ENCODE measurements at places on chromosomes 3 and 15.

DNA sequence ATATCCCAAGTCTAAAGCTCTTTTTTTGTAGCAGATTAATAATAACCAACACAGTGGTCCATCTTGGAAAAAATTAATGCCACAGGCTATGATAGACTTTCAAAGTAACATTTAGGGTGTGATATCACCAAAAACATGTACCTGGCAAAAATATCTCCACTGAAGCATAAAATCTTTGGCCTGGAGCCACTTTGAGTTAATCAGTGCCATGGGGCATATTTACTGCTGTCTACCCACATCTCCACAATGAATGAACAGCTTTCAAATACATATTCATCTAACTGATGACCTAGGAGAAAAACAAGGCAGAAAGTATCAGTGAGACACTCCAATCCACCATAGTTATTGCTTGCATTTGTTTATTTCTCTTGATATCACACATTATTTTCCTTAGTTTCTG lies 296.0 kb upstream of the MDFIC2 start:
- no peak for DNase-seq

DNA sequence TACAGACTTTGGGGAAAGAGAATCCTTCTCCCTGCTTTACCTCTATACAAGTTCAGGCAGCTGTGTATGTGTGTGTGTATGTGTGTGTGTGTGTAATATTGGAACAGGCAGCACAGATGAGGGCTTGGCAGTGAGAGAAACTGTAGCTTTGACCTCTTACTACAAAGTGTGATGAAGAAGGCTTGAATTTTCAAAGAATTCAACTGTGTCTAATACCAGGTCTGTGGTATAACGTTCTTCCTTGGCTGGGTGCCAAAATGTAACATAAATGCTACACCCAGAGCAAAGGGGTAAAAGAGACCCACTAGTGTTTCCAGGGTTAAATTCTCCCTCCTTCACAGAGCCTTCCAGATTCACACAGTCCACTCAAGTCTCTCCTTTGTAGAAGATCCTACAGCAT lies 51.1 kb downstream of the CHST2 start:
- DNase-seq, result no peak

DNA sequence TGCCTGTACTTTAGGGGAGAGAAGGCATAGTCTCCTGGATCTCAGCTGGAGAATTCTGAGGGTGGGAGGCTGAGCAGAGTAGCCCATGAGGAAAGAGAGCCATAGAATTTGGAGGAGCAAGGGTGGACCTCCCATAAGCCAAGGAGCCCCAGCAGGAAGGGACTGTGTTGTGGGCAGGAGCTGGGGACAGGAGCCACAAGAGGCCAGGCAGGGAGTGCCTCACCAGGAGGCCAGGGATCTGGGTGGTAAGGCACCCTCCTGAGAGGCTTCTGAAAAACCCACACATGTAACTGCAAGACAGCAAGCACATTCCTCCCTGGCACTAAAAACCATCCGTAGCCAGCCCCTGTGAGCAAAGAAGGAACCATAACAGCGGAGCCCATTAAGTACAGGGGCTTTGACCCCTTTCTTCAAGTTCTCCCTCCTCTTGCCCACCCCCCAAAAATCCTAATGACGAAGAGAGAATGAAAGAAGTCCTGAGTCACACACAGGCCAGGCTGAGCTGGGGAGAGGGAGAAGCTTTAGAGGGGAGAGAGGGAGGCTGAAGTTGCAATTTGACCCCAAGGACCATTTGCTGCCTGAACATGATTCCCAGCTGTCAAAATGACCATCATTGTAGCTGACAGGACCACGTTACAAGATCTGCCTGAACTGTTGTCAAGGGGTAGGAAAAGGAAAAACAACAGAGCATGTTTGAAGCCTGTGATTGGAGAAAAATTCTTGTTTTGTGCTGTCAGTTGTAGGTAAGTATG lies 82.6 kb downstream of the TRIM42 start:
- DNase-seq, result no peak

- DNase-seq, result no peak
Measured at GRCh38 chr3:101377209-101377608, 56.8 kb upstream of the IMPG2 start.

DNA sequence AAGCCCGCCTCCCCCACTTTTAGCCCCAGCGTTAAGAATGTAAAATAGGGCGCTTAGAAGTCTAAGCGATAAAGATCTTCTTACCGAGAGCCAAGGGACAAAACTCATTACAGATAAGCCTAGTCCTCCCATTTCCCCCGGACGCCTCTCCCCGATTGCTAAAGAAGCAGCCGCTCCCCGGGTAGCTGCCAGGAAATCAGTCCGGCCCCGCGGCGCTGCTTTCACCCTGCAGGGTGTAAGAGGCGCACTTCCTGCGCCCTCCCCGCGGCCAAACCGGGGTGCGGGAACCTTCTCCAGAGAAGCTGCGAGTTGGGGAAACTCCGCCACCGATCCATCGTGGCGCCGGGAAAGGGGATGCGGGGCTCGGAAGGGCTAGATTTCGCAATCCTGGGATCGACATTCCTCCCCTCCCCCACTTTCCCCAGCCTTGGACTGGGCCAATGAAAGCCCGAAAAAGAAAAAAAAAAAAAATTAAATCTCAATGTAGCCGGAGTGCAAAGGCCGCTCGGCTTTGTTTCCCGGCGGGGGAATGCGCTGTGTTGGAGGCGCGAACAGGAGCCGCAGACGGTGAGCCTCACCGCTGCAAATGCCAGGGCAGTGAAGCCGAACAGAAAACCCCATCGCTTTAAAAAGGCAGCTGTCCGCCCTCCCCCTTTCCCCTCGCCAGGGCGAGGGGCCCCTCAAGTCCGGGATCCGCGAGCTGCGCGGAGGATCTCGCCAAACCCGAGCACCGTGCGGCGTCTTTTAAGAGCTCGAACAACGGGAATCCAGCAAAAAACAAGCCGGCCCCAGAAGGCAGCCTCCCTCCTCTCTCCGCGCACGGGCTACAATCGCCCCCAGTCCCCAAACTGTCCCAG lies 626 bp upstream of the PTPRG start:
- peak; percentile 90 for DNase-seq

DNA sequence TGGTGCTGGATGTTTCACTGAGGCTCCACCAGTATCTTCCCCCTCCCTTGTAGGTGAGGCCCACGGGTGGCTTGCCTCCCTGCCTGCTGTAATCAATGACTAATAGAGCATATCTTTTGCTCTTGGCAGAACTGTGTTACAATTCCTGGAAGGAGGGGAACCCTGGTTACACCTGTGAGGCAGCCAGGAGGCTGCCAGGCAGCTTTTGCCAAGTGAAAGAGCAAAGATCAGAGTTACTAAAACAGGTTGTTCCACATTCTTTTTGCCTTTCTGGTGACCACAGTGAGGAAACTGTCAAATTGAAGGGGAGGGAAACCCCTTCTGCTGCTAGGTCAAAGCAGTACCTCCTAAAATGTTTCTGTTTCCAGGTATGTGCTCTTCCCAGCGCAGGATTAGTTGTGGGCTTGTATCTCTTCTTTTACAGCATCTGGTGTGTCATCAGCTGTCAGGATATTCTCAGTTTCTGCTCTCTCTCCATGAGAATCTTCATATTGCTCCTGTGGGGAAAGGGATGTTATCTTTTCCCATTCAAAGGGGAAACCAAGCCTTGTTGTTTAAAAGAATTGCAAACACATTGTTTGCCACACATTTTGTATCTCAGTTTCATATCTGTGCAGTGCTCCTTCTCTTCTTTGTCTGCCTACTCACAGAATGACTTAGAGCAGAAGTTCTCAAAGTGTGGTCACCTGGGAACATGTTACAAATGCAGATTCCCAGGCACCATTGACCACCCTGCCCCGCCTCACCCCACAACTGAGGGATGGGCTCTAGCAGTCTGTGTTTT lies 137.4 kb upstream of the UMPS start:
- DNase-seq, result no peak

DNA sequence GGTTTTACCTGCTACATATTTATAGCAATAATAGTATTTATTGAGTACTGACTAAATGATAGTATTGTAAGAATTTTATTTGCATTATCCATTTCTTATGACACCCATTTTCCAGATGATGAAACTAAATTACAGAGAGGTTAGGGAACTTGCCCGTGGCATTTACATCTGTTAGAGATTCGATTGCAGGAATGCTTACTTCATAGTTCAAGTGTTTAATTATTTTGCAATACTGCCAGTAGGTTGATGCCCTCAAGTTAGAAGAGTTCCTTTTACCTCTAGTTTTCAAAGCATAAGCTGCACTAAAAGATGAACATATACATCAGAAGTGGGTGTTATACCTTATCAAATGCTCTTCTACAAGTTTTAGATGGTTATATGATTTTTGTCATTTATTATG lies 362.8 kb upstream of the RGMA start:
- DNase-seq, result no peak

GRCh38 chr3:48553361-48553760 lies 3.2 kb downstream of the PFKFB4 start:
- no peak for DNase-seq

DNA sequence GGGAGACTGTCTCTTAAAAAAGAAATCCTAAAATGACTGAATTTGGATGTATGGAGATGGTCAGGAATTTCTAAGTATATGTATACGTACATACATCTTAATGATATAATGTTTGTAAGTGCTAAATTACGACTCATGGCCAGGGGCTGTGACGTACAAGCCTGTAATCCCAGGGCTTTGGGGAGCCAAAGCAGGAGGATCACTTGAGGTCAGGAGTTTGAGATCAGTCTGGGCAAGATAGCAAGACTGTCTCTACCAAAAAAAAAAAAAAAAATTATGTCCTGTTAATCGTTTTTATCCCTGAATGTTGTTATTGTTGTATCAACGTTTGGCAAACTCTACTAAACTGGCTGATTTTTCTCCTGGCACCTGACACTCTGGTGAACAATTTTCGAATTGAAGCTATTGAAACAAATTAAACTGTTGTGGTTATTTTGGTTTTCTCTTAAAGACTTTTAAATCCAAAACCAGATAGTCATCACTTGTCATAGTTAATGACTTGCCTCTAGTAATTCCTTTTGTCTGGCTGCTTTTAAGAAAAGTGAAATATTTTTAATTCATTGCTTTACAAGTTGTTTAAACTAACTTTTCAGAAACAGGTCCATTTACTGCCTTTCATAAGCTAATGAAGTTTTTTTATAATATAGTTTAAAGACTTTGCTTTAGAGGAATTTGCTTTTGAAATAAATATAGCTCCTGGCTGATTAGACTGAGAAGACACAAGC lies 7.0 kb downstream of the MORF4L1 start:
- no peak for DNase-seq

- DNase-seq, result no peak
Measured at GRCh38 chr3:31648286-31648968, 115.7 kb downstream of the STT3B start.

DNA sequence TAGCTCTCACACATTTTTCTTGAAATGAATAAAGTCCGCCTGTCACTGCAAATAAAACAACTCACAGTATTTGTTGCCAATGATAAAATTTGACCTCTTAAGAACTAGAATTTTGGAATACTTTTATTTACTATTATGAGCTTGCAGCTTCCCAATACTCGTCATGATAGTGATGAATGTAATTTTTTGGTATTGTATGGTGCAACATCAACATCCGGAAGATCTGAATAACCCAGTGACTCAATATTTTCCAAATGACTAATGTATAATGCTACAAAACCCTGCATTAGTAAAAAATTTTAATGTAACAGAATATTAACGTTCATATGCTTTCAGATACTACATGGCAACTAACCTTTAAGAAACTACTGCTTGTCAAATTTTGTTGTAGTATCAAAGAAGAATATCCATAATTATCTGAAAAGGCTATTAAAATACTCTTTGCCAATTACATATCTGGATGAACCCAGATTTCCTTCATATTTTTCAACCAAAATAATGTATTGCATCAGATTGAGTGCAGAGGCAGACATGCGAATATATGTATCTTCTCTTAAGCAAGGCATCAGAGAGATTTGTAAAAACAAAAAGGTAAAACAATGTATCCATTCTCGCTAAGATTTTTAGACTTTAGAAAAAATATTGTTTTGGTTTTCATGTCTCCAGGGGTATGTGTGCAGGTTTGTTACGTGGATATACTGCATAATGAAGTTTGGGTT lies 95.3 kb downstream of the IGF2BP2 start:
- no peak for DNase-seq

DNA sequence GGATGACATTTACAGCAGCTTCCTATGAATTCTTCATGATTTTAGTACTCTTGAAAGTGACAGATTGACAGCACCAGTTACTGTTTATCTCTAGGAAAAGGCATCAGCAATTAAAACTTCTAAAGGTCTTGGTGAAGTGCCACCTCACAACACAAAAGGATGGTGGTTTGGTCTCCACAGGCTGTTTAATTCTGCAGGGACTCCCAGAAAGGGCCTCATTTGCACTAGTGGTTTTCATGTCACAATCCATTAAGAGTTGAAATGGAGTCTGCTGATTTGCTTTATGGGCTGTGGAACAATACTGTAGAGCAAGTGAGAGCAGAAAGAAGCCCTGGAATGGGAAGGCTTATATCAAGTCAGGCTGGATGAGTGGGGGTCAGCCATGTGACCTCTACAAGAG lies 225.3 kb upstream of the KCNMB2 start:
- DNase-seq, result no peak

DNA sequence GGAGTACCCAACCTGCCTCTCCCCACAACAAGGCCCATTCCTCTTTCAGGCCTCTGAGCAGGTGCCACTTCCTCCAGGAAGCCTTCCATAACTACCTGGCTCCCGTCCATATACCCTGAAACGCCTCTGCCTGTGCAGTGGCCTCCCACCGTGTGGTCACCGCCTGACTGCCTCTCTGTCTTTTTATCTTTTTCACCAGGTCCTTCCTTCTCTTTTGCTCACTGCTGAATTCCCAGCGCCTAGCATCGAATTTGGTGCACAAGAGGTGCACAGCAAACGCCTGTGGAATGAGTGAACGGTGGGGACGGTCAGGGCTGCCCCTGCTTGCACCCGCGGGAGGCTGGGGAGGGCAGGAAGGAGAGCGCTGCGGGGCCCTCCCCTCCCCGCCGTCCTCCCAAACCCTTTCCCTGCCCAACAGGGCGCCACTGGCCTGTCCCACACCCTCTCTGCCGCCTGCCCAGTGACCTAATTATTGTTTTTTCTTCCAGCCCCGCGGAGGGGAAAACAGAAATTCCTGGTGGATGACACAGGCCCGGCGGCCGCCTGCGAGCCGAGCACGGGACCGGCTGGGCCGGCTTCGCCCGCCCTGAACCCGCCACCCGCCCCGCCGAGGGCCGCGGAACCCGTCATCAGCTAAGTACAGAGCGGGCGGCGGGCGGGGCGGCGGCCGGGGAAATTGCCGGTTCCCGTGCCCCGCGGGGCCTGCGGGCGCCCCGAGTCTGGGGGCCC lies 140.1 kb downstream of the SMAD6 start:
- peak; percentile 92 for DNase-seq

- DNase-seq, result no peak
Measured at GRCh38 chr3:146777941-146778340, 172.8 kb upstream of the PLSCR5 start.

- no peak for DNase-seq
Measured at GRCh38 chr3:194773771-194774455, 88.2 kb downstream of the FAM43A start.

DNA sequence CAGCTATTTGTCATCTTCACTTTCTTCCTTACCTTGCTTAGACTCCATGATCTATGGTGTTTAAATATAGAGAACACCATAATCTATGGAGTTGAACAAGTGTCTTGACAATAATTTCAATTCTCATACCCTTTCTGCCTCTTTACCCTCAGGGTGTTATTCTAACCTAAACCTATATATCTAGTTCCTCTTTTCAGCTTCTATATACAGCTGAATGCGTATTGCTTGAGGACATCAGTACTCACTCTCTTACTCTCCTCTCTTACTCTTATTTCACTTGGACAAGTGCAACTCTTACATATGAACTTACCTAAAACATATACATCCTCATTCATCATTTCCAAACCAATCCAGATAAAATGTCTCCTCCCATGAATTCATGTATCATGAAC lies 187.1 kb downstream of the RAP2B start:
- no peak for DNase-seq

- DNase-seq, result no peak
Measured at GRCh38 chr3:150783316-150783715, 20.3 kb upstream of the SIAH2 start.

GRCh38 chr15:67955252-67955651 lies 98.9 kb upstream of the PIAS1 start:
- DNase-seq, result no peak
